ENCODE measurements at places on chromosomes 6 and 20.

GRCh38 chr20:43981540-43981939 is 66.9 kb downstream of the TOX2 start:
- DNase-seq: no peak

DNA sequence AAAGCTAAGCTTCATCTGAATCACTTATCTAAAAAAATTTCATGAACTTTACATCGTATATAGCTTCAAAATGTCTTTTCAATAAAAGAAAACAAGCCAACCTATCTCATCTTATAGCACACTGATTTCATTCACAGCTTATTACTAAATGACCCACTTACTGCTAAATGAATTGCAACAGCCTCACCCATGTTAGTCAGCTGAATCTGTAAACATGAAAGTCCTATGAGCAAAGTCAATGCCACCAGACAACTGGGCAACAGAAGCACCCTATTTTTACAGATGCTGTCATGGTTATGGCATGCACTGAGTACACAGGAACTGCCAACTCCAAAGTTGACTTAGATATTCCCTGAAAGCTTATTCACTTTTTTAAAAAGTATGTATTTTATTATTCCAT is 41.2 kb upstream of the DST start:
- DNase-seq: no peak

GRCh38 chr6:94548201-94548600 is 1029.1 kb upstream of the MANEA start:
- DNase-seq: no peak

- DNase-seq: no peak
These were observed 24.5 kb upstream of the POPDC3 start for GRCh38 chr6:105204331-105204730.

DNA sequence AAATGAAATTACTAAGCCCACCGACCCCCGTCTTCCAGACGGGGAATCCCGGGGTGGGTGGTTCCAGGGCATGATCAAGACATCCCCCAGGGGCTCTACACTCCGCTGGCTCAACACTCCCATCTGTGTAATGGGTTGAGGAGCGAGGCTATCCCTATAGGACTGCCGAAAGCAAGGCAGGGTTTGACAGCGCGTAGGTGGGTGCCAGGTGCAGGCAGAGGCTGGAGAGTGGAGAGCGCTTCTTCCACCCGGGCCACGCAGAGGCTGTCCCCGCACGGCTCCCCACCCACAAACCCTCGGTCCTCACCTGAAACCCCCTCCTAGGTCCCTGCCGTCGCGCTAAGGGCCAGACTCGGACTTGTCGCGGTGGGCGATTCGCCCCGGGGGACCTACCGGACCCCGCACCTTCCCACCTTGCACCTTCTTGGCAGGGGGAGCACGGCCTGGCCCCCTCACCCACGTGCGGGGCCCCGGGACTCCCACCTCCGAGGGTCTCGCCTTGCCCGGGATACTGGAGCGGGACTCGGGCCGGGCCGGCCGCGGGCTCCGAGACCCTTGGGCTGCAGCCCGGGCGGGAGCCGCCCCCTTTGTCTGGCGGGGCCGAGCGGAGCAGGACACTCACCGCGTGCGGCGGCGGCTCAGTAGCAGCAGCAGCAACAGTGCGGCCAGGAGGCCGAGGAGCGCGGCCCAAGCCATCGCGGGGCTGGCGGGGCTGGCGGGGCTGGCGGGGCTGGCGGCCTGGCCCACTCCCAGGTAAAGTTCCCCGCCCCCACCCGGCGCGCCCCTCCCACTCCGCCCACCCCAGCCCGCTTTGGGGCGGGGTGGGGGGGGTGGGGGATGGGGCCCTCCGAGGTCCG is at the start of gene PTGIS:
Gene PTGIS (minus strand): TSS at position 717 of the 857 bp plus-strand sequence. CDS start 21 bp downstream, at position 696.
- no peak for DNase-seq

GRCh38 chr6:128361378-128361777 is 159.0 kb downstream of the PTPRK start:
- no peak for DNase-seq

GRCh38 chr6:87698547-87699006 is 3.5 kb downstream of the AKIRIN2 start:
- no peak for DNase-seq
